ENCODE measurements at places on chromosomes 7 and 10.

GRCh38 chr10:127135844-127136577 is 60.4 kb downstream of the INSYN2A start:
- DNase-seq, result no peak

DNA sequence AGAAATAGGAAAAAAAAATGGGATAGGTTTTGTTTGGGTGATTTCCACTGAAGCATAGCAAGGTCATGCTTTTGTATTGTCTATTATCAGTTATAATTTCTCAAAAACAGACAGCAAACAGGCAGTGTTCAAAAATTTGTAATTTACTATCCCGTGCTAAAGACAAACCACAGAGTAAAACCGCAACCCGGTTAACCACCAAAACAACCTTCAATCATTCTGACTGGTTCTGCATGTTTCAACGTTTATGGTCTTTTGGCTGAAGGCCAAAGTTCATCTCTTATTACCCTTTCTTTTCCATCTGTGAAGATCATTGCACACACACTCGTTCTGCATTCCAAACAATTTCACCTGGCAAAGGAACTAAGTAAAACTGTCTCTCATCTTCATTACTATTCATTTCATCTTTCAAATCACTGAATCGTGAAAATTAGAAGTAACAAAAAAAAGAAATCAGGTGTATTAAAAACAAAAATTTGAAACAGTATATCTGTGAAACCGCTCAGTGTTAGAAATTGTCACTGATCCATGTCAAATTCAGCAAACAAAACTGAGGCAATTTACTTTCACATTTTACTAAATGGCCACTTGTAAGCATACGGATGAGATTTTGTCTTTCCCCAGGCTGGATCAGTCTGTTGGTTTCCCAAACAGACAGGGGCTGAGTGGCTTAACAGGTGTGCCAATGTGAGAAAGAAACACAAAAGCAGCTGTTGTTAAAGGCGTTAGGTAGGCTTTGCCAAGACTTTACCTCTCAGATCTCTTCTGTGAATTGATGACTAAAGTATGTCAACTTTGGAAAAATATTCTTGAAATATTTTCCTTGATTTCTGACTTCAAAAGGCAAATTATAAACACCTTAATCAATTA is 539.6 kb downstream of the CNTNAP2 start:
- DNase-seq, result no peak

GRCh38 chr10:58017719-58018367 is 249.9 kb downstream of the IPMK start:
- peak; percentile 87 for DNase-seq

GRCh38 chr10:26801831-26802230 is 58.9 kb downstream of the ABI1 start:
- no peak for DNase-seq

DNA sequence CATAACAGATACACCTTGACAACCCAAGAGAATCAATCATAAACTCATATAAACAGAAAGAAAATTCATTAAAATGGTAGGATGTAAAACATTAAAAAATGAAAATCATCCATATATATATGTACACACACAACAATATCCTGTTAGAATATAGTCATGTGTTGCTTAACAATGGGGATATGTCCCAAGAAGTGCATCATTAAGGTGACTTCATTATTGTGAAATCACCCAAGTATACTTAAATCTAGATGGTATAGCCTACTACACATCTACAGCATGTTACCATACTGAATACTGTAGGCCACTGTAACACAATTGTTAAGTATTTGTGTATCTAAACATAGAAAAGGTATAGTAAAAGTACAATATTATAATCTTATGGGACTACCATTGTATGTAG is 115.8 kb upstream of the TMEM168 start:
- DNase-seq, result no peak

DNA sequence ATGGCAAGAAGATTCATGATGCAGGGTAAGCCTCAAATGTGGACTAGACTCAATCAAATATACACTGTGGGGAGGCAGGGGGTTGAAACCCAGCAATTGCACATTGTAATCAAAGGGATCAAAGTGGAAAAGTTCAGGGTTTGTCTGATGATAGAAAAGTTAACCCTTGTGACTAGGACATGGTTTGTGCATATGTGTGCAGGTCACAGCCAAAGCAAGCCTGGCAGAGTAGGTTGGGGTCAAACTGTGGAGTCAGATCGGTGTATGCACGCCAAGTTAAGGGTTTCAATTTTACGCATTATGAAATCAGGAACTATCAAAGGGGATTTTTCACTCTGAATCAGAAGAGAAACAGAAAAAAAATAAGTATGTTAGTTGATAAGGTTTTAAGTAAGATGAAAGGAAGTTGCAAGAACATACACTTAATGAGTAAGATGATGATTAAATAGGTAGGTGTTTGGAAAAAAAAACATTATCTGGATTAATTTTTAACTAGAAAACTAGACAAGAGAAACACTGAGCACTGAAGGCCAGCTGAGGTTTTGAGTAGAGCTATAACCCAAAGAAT is 188.3 kb downstream of the DGKB start:
- no peak for DNase-seq

GRCh38 chr7:74453322-74454011 is at the start of gene GTF2IRD1:
TSS of gene GTF2IRD1 (plus strand) at chr7:74453906. CDS start at chr7:74508081, 54,175 bp downstream.
- DNase-seq, result peak; percentile 79

GRCh38 chr7:15854841-15855524 is 168.5 kb upstream of the MEOX2 start:
- DNase-seq, result peak; percentile 64

DNA sequence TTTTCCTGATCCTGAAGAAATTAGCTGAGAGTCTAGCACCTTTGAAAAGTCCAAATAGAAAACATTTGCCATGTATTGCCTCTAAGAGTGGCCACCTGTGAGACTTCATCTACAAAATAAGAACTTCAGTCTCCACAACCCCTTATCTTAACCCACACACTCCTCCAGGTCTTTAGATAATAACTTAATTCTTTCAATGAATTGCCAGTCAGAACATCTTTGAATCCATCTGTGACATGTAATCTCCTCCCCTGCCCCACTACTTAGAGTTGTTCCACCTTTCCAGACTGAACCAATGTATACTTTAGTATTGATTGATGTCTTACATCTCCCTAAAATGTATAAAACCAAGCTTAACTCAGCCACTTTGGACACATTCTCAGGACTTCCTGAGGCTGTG is 84.4 kb upstream of the FAM171A1 start:
- no peak for DNase-seq

DNA sequence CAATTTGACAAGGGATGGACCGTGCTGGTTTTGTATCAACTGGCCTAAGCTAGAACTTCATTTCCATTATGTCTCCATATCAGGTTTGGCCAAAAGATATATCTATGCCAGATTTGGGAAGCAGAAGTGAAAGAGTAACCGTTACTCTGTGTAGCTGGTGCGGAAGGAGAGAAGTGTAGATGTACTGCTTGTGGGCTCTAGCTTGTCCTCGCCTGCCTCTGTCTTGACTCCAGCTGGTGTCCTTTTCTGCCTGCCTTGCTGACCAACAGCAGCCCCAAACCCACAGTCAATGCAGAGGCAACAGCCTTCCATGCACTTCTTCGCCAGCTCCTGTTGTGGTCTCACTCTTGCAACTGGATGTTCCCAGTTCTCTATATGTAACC is 128.5 kb downstream of the KIF20B start:
- DNase-seq, result no peak

- no peak for DNase-seq
Observed at GRCh38 chr10:71742301-71743088, 22.9 kb upstream of the C10orf105 start.

GRCh38 chr10:31936933-31937332 is 8.3 kb upstream of the ARHGAP12 start:
- no peak for DNase-seq
